ENCODE measurements at places on chromosomes 12 and 14. TPM values are rescaled to one million over a fixed set of nuclear protein-coding genes. Genes with fewer than 3 reads are reported as not detected.

DNA sequence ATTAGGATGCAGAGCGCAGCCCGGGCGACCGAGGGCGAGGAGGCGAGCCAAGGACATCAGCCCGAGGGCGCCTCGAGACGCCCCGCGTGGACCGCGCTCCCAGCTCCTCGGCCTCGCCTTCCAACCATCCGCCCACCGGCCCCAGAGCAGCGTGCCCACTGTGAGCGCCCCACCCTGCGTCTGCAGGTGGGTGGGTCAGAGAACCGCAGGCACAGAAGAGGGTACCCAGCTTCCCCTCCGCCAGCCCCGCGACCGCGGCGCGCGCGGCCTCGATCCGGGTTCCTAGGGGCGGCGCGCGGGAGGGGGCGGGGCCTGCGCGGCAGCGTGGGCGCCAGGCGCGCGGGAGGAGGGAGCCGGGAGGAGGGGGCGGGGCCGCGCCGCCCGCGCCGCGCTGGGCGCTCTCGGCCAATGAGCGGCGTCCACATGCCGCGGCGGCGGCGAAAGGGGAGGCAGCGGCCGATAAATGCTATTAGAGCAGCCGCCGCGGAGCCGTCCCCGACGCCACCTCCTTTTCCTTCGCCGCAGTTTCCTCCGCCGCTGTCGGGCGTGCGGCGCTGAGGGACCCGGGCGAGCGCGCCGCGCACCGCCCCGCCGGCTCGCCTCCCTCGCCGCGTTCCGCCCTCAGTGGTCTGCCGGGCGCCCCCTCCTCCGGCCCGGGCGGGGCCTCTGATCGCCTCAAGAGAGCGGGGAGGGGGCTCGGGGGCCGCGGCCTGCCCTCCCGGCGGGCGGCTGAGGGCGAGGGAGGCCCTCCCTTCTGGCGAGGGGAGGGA lies at the start of gene ATP2A2:
Gene ATP2A2, plus strand, starts transcription at position 469 of the 770 bp plus-strand sequence. CDS start 543 bp downstream, outside the sequence.
- DNase-seq = no peak

GRCh38 chr14:44385906-44386305 lies 121.2 kb downstream of the FSCB start:
- no peak for DNase-seq

The ALDH1L2 gene
- 17.5 TPM for total RNA-seq

DNA sequence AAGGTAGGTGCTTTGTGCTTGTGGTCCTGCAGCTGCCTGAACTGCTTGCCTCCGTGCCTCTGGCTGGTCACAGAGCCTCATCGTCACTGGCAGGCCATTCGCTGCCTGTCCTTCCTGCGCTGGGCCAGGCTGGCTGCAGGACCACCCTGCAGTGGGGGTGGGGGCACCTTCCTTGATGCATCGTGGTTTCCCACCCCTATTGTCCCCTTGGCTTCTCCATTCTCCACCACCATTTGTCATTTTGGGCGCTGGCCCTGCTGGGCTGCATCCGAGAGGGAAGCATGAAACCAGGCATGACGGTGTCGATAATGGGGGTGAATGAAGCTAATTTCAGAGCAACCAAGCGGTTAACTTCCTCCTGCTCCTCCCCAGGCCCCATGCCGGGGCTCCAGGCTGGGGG lies 127.7 kb downstream of the NRXN3 start:
- no peak for DNase-seq

The POU6F1 gene
- total RNA-seq = 1.1 TPM
